ENCODE measurements at places on chromosomes 2 and 18.

GRCh38 chr2:181058378-181059269, 78.2 kb downstream of the UBE2E3 start:
- DNase-seq, result no peak

DNA sequence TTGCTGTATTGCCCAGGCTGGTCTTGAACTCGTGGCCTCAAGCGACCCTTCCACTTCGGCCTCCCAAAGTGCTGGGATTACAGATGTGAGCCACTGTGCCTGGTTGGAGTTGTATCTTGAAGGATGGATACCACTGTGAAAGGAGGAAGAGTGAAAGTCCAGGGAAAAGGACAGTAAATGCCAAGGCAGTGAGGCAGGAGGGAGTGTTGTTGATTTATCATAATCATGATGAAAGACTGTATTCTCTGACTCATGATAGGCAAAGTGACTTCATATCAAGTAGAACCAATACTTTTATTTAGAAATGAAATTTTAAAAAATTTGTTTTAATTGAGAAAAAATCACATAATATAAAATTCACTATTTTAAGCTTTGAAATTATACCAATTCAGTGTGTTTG, 162.3 kb downstream of the ARHGAP28 start:
- no peak for DNase-seq

- no peak for DNase-seq
These were observed 29.0 kb downstream of the SERPINB5 start for GRCh38 chr18:63505566-63506335.

DNA sequence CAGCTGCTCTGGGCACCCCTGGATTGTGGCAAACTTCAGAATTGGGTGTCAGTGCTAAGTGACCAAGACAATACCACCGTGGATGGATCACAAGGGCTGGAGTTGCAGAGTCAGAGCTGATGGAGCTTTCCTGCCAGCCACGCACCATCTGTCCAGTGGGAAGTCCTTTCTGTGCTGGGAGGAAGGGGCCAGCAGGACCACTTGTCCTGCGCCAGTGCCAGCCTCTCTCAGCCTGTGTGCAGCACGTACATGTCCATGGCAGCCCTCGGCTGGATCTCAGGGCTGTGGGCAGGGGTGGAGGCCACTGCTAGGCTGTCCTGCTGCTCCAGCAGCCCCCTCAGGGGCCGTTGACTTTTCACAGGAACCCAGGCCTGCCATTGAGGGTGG, 33.3 kb downstream of the RAB31 start:
- DNase-seq, result no peak
